ENCODE measurements at places on chromosomes 4 and X.

GRCh38 chr4:165440415-165441158 is 61.8 kb downstream of the CPE start:
- H3K36me3 ChIP-seq: no peaks in the 10 kb centered on the region
- no peak for DNase-seq
- H3K27me3 ChIP-seq: no peaks in the 10 kb centered on the region

DNA sequence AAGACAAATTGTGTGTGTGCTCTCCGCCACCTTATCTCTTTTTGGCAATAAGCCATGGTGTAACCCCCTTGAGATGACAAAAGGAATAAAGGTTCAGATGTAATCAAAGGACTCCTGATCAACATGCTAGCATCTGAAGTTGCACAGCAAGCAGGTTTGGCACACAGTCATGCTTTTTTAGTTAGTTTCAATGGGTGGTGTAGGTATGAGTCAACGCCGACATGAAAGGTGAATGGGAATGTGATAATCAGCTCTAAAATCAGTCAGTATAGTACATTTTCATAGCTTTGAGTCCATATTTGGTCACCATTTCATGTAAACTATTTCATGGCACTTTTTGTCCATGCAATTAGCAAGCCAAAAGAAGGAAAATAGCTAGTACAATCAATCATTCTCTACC is 50.4 kb upstream of the ETNPPL start:
- no peaks in the 10 kb centered on the region for H3K27me3 ChIP-seq
- no peak overlapping the region for H3K4me3 ChIP-seq
- no peaks in the 10 kb centered on the region for H3K4me1 ChIP-seq

DNA sequence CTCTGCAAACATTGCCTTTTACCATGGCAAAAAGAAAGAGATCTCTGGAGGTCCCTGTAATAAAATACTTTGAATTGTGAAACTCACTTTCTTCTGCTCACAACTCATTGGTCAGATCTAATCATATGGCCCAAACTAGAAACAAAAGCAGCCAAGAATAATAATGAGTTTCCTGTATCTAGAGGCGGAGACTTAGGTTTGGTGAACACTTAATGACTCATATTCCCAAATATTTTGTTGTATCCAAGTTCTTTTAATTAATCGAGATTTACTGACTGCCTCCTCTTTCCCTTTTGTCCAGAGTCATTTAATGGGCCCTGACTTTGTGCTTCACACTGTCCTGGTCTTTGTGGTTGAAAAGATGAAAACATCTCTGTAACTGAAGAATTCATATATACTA is 190.6 kb downstream of the CCSER1 start:
- no peaks in the 10 kb centered on the region for H3K36me3 ChIP-seq
- peak overlapping the region; percentile 56 for H3K27ac ChIP-seq
- H3K27me3 ChIP-seq: no peaks in the 10 kb centered on the region

DNA sequence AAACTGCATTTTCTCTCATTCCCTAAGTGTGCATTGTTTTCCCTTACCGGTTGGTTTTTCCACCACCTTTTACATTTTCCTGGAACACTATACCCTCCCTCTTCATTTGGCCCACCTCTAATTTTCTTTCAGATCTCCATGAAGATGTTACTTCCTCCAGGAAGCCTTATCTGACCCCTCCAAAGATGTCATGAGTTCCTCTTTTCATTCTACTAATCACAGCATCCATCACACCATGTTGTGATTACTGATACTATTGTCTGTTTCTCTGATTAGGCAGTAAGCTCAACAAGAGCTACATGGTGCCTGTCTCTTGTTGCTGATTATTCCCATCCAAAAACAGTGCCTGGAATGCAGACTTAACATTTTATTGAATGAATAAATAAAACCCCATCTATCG is 2.9 kb upstream of the AFP start:
- no peak for DNase-seq
- H3K27me3 ChIP-seq: no peaks in the 10 kb centered on the region
- no peak overlapping the region for H3K4me3 ChIP-seq
- no peaks in the 10 kb centered on the region for H3K4me1 ChIP-seq
- no peaks in the 10 kb centered on the region for H3K36me3 ChIP-seq

DNA sequence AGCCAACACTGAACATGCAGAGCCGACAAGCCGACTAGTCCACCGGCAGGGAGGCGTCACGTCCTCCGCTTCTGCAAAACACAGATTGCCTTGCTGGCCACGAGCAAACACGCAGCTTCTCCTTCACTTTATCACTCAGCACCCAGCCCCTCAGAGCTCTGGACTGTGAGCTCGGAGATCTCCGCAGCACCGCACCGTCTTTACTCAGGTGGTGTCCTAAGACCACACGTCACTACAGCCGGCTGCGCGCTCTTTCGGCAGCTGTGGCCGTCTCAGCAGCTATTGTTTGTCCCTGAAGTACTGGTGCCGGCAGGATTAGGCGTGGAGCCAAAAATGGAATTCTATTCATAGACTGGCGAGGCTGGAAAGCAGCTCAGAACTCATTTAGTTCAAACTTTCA is 72.0 kb downstream of the FAT1 start:
- peak overlapping the region; percentile 36 for H3K4me3 ChIP-seq
- H3K36me3 ChIP-seq: no peaks in the 10 kb centered on the region
- H3K27me3 ChIP-seq: no peaks in the 10 kb centered on the region
- no peaks in the 10 kb centered on the region for H3K4me1 ChIP-seq
- H3K27ac ChIP-seq: peak overlapping the region; percentile 76

DNA sequence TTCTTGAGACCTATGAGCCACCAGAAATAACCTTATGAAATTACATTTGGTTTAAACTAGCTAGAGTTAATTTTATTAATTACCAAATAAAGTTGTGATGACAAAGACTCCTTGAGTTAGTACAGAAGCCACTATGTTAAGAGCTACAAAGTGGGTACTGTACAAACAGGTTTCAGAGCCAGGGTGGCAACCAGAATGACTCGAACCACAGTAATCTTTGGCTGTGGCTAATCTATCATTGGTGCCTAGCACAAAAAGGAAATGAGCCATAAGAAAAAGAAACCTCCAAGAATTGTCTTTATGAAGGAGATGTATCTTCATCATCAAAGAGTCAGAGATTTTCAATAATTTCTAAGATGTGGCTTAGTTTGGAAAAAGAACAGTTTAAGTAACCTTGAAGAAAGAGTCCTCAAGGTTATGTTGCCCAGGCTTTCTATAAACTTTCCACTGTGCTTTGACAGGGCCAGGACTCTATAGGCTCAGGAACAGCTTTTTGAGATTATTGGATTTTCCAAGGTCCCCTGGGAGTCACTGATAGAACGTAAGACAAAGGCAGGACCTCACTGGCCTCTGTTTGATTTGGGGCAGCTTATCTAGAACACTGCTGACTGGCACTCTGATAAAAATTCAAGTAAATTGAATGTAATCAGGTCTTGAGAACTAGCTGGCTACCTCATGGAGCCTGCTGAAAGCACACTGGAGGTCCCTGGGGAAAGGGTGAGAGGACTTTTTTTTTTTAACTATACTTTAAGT is 777.7 kb downstream of the STIM2 start:
- no peaks in the 10 kb centered on the region for H3K36me3 ChIP-seq
- H3K27ac ChIP-seq: no peak overlapping the region
- H3K27me3 ChIP-seq: no peaks in the 10 kb centered on the region
- H3K4me3 ChIP-seq: no peak overlapping the region
- DNase-seq: no peak

DNA sequence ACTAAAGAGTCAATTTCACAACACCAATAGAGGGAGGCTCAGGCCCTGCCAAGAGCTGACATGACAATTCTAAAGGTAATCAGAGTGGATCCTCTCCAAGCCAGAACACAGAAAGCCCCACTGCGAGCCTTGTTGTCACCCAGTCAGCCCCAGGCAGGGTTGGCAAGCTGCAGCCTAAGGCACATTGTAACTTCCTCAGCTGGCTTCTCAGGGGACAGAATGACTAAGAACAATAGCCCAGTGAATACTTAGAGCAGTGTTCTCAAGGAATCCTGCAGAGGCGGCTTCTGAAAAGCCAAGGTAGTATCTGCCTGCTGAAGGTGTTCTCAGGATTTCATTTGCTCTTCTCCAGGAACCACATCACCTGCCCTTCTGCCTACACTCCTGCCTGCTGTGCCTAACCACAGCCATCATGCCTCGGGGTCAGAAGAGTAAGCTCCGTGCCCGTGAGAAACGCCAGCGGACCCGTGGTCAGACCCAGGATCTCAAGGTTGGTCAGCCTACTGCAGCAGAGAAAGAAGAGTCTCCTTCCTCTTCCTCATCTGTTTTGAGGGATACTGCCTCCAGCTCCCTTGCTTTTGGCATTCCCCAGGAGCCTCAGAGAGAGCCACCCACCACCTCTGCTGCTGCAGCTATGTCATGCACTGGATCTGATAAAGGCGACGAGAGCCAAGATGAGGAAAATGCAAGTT is at the start of gene MAGEB4:
Gene MAGEB4, plus strand, starts transcription at position 277 of the 692 bp plus-strand sequence. Its CDS starts 136 bp downstream, at position 413.
- H3K4me3 ChIP-seq: no peak within 1 kb of the TSS
- no peaks in the 10 kb centered on the region for H3K36me3 ChIP-seq
- H3K27me3 ChIP-seq: no peaks in the 10 kb centered on the region
- no peaks in the 10 kb centered on the region for H3K4me1 ChIP-seq
- DNase-seq: no peak
- H3K27ac ChIP-seq: no peak within 1 kb of the TSS

- no peaks in the 10 kb centered on the region for H3K27me3 ChIP-seq
- peak; percentile 80 for DNase-seq
- H3K36me3 ChIP-seq: no peaks in the 10 kb centered on the region
- H3K27ac ChIP-seq: peak overlapping the region; percentile 93
Measured at GRCh38 chr4:153221783-153222706, 17.8 kb downstream of the TRIM2 start.

GRCh38 chrX:136691028-136691809 is 43.3 kb downstream of the CD40LG start:
- H3K4me1 ChIP-seq: no peaks in the 10 kb centered on the region
- H3K36me3 ChIP-seq: no peaks in the 10 kb centered on the region
- no peak overlapping the region for H3K27ac ChIP-seq

DNA sequence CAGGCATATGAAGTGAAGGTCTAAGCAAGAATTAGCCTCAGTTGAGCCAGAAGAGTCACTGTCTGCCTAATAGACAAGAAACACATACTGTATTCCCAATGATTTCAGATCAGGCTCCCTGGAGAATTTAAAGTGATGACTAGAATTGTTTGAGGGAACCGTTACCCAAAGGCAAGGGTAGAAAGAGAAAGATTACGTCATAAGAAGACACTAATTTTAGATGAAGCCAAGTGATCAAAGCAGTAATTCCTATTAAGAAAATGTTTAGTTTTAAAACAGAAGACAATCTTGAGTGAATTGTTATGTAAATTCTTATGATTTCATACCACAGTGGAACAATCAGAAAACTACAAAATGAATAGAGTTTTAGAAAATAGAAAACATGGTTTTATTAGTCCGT is 194.5 kb upstream of the ARSJ start:
- H3K27ac ChIP-seq: no peak overlapping the region
- no peak overlapping the region for H3K4me3 ChIP-seq
- H3K27me3 ChIP-seq: no peaks in the 10 kb centered on the region
- no peaks in the 10 kb centered on the region for H3K36me3 ChIP-seq

- no peaks in the 10 kb centered on the region for H3K36me3 ChIP-seq
- H3K27ac ChIP-seq: no peak overlapping the region
- no peak for DNase-seq
- H3K4me3 ChIP-seq: no peak overlapping the region
Measured at GRCh38 chr4:26566133-26566532, 17.8 kb upstream of the TBC1D19 start.

- no peak overlapping the region for H3K4me3 ChIP-seq
- H3K36me3 ChIP-seq: no peaks in the 10 kb centered on the region
- H3K27me3 ChIP-seq: no peaks in the 10 kb centered on the region
- no peak for DNase-seq
Measured at GRCh38 chr4:86264241-86264640, 95.6 kb downstream of the MAPK10 start.

GRCh38 chr4:83389037-83389720 is 54.5 kb upstream of the HPSE start:
- no peaks in the 10 kb centered on the region for H3K27me3 ChIP-seq
- H3K27ac ChIP-seq: peak overlapping the region; percentile 27

- no peak overlapping the region for H3K4me3 ChIP-seq
- no peak overlapping the region for H3K27ac ChIP-seq
- no peaks in the 10 kb centered on the region for H3K4me1 ChIP-seq
- H3K36me3 ChIP-seq: no peaks in the 10 kb centered on the region
- DNase-seq: no peak
- H3K27me3 ChIP-seq: no peaks in the 10 kb centered on the region
Measured at GRCh38 chrX:17635231-17635630, 102.1 kb upstream of the SCML1 start.

- no peak overlapping the region for H3K4me3 ChIP-seq
- H3K36me3 ChIP-seq: no peaks in the 10 kb centered on the region
- no peak for DNase-seq
- no peak overlapping the region for H3K27ac ChIP-seq
- H3K27me3 ChIP-seq: no peaks in the 10 kb centered on the region
Measured at GRCh38 chrX:40205471-40205870, 107.7 kb upstream of the BCOR start.

DNA sequence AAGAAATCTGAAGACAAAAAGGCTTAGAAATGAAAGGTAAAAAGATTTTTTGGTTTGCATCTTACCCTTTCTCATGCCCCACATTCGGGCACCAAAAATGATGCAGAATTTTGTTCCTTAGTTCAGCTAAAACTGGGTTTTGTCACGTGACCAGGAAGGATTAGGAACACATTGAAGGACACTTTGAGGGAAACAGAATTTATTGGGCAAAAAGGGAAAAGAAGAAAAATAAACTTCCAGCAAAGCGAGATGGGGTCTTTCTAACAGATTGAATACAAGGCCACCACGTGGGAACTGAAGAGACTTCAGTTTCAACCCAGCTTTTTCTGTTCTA is 81.3 kb upstream of the SMARCA5 start:
- H3K4me1 ChIP-seq: no peaks in the 10 kb centered on the region
- no peak overlapping the region for H3K4me3 ChIP-seq
- H3K27me3 ChIP-seq: no peaks in the 10 kb centered on the region
- no peak for DNase-seq
- no peak overlapping the region for H3K27ac ChIP-seq

DNA sequence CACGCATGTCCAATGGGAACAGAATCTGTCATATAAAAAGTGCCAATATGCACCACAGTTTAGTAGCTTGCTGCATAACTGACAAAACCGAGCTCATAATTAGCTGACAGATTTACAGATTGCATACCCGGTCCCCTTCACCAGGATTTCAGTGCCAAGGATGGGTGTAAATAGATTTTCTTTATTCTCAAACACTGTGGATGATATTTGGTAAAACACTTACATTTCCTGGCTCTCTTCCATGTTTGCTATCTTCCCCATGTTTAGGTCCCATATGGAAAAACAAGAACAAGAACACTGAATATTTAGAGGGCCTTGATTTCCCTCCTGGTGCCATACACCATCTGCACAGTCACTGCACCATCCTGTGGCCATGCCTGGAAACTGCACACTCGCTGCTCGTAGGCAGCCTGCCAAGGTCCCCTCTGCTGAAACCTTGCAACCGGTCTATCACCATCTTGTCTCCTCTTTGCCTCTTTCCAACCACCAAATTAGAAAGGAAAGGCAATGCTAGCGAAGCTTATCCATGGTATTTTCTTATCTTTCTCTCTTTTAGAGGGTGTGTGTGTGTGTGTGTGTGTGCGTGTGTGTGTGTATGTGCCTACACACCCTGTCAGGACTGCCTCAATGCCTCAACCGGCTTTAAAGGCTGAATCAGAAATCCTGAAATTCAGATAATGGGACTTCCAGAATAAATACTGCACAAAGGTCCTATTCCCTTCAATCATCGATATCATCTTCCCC is 124.2 kb upstream of the MBNL3 start:
- no peak overlapping the region for H3K27ac ChIP-seq
- no peaks in the 10 kb centered on the region for H3K27me3 ChIP-seq
- no peaks in the 10 kb centered on the region for H3K4me1 ChIP-seq
- DNase-seq: no peak
- H3K36me3 ChIP-seq: no peaks in the 10 kb centered on the region

All from right atrium auricular region (tissue), 2 donors.